ENCODE measurements at places on chromosomes 13 and 19. TPM values are rescaled to one million over a fixed set of nuclear protein-coding genes. Genes with fewer than 3 reads are reported as not detected.

DNA sequence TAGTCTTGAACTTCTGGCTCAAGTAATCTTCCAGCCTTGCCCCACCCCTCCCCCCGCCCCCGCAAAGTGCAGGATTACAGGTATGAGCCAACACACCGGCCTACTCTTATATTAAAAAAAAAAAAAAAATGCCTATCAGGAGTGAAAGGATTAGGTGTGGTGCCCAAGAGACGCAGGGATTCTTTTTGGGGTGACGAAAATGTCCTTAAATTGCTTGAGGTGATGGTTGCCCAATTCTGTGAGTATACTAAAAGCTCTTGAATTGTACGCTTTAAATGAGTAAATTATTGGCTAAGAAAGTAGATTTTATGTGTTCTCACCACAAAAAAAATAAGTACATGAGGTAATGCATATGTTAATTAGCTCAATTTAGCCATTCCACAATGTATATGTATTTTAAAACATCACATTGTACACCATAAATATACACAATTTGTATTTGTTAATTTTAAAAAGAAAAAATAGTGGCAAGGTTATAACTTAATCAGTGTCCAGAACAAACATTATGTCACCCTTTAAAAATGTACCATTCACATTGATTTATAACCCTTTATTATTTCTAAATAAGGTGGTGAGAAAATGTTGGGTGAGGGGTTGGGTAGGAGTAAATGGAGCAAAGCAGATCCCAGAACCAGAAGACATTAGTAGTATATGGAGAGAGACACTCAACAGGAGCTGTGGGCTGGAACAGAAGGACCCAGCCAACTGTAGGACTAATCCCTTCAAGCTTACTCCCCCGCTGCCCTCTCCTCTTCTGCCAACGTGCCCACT, 3.9 kb downstream of the IGSF23 start:
- no peak for DNase-seq

DNA sequence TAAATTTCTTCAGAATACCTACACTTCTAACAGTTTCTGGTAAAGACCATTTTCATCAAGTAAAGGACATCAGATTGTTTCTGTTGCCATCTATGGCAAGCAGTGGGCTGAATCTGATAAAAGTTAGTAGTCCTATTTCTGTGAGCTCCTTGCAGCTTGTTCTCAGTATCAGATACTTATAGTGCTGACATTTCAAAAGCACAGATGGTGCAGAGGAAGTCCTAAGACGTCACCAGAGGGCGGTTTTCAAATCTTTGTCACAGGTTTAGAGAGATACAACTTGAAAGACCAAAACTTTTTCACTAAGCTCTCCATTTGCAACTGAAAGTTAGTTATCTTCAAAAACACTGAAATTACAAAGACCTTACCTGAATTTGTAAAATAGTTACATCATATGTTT, 719.8 kb downstream of the SLITRK1 start:
- DNase-seq: no peak

GRCh38 chr13:77492982-77493381, 42.5 kb upstream of the SCEL start:
- no peak for DNase-seq

GRCh38 chr19:2255982-2256685, at the start of gene JSRP1:
JSRP1 (minus strand) TSS chr19:2256417; CDS start chr19:2255314, 1,103 bp downstream.
- DNase-seq: no peak

DNA sequence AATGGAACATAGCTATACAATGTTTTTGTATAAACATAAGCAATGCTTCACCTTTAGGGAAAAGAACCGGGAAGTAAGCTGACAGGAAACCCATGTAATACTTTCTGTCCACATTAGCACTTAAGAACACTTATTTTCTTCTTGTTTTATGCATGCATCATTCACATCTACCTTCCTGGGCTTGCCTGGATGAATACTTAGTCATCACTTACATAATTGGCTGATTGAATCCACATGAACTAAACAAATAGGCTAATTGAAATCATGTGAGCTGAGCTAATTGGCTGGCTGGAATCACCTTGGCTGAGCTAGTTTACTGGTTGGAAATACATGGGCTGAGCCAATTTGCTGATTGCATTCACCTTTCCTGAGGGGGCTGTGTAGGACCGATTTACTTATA, 78.8 kb downstream of the ZNF726 start:
- no peak for DNase-seq

DNA sequence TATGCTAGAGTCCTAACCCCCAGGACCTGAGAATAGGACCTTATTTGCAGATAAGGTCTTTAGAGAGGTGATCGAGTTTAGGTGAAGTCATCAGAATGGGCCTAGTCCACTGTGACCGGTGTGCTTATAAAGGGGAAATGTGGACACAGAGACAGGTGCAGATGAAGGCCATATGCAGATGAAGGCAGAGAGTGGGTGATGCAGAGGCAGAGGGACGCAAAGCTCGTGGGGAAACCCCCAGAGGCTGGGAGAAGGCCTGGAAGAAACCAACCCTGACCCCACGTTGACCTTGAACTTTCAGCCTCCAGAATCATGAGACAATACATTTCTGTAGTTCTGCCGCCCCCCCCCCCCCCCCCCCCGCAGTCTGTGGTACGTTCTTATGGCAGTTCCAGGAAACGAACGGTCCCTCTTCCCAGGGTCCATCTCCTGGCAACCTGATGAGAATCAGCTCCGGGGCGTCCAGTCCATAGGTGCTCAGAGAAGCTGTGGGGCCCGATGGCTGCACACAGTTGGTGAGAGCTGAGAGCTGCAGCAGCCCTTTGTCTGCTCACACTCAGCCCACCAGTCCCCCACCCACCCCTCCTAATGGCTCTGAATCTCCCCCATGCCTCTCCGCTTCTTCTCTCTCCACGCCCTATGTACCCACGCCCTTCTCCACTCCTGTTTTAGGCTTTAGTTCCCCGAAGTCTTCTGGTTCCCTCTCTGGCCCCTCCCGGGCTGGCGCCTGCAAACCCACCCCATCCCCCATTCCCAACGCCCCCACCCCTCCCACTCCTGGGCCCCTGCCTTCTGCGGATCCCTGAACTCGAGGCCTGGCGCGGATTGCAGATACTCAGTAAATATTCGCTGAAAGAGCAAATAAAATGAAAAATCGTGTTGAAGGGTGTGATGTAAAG, 218.3 kb upstream of the MAB21L1 start:
- DNase-seq: no peak

- DNase-seq: no peak
Measured at GRCh38 chr19:45663800-45664199, 4.2 kb upstream of the GIPR start.

DNA sequence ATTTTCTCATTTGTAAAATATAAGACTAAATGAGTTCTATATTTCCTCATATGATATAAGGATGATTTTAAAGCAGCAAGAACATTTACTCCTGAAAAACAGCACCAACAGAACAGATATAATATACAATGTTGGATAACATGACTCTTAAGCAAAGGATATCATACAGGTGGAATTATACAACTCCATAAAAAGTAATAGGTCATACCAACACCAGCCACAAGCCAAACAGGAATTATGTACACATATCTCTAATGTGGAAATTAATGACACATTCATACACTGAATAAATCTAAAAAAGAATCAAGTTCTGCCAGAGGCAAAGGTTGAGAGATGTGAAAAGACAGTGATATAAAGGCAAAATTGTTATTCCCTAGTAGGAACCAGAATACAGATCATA, 25.9 kb downstream of the INTS6 start:
- DNase-seq: no peak

GRCh38 chr19:29404951-29405727, 120.7 kb upstream of the VSTM2B start:
- DNase-seq: no peak

GRCh38 chr19:11560404-11561051, 1.5 kb upstream of the ELOF1 start:
- DNase-seq: no peak

GRCh38 chr19:23385404-23385803, 9.9 kb downstream of the ZNF91 start:
- no peak for DNase-seq

DNA sequence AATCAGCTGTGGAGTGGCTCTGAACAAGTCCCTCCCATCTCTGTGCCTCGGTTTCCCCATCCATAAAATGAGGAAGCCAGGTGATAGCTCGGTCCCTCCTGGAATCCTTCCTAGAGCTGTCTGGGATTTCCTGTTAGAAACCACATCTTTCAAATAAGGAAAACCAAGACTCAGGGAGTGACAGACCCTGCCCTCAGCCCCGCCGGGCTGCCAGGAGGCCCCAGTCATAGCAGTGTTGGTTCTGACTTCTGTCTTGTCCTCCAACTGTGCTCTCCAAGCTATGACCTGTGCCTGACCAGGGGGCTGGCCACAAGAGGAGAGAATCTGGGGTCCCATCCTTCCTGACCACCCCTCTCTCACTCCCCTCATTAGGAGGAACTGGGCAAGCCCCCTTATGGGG, 1.1 kb upstream of the SHD start:
- DNase-seq: no peak

GRCh38 chr13:39877134-39877533, 221.7 kb downstream of the COG6 start:
- no peak for DNase-seq

DNA sequence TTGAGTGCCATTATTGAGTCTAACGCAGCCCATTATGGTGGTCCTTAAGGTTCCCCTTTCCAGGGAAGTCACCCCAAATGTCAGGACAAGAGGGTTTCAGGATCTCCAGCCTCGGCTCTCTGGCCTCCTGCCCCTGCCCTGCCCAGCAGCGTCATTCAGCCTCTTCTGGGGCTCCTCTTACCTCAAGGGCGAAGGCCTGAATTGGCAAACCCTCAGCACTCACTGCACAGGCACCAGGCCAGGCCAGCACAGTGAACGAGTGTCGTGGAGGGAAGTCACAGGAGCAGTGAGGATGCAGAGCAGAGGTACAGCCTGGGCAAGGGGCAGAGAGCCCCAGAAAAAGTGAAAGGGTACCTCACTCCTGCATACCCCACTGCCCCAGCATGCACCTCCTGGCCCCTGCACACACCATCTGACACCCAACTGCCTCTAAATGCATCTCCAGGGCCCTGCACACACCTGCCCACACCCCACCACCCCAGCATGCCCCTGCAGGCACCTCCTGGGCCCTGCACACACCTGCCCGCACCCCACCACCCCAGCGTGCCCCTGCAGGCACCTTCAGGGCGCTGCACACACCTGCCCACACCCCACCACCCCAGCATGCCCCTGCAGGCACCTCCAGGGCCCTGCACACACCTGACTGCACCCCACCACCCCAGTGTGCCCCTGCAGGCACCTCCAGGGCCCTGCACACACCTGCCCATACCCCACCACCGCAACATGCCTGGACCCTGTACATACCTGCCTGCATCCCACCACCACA, 19.8 kb downstream of the SLC25A42 start:
- no peak for DNase-seq

DNA sequence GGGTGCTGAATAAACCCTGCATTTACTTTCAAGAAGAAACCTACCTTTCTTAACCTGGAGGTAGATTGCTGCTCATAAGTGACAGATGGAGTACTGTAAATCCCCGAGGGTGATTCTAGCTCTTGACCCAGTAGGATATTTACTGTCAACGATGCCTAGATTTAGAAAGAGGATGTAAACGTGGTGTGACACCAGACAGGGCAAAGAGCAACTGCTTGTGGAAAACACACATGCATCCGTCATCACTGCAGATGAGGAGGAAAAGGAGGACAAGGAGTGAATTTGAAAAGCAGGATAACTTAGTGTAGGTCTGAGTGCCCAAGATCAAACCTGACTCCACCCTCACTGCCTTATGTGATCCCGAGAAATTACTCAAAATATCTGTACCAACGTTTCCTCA, 9.8 kb upstream of the CLN5 start:
- DNase-seq: no peak

GRCh38 chr19:5340637-5341447, at the start of gene PTPRS:
PTPRS (minus strand) TSS chr19:5340812; CDS start chr19:5286140, 54,672 bp downstream.
- DNase-seq: peak; percentile 9

DNA sequence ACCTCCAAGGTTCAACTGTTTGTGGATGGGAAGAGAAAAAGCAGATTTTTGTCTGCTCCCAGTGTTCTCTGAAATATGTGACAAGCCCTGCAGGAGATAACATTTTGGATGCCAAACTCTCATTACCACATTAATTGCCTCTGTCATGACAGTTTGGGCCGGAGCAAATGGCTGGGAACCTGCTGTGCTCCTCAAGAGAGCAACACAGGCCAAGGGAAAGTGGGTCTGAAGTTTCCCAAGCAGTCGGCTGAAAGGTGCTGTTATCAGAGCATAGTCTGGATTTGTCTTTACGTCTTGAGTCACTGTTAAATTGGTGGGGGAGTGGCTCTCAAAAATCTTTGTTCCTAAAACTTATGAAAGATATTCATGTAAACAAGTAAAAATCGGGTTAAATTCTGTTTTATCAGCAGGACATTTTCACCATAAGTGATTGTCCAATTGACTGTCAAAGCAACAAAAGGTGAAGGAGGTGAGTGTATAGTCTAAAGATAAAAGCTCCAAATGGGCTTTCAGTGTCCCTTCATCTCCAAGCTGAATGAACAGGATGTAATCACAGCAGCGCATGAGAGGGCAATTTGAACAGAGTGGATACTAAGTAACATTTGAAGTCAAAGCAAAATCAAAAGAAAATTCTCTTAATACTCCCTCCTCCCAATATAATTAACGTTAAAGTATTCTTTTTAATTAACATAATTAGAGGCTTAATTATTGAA, 844.8 kb downstream of the PCDH17 start:
- DNase-seq: no peak

- no peak for DNase-seq
Measured at GRCh38 chr13:51035978-51036377, 75.1 kb downstream of the C13orf42 start.

GRCh38 chr13:20969182-20969581, 66.6 kb upstream of the XPO4 start:
- DNase-seq: no peak

DNA sequence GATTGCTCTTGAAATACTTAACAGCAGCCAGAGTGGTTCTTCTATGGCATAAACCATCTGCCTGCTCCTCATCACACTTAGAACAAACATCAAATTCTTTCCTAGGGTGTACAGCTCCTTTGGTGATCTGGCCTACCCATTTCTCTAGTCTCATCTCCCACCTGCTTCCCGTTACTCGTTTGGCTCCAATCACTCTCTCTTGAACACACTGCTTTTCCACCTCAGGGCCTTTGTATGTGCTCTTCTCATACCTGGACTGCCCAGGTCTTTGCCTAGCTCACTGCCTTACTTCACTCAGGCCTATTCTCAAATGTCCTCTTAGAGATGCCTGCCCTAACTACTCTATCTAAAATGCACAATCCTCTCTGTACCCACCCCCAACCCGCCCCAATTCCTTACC, 100.5 kb downstream of the KCNRG start:
- no peak for DNase-seq

Gene CGB2
- 1.9 TPM for total RNA-seq

Gene ZNF865
- 5.6 TPM for total RNA-seq

Gene ZNF682
- 3.3 TPM for total RNA-seq

Gene ZNF888
- 4.3 TPM for total RNA-seq

Gene IFNL1
- total RNA-seq: not detected

Gene SHISA2
- total RNA-seq: 105 TPM

Gene ZNF208
- 0.41 TPM for total RNA-seq

Gene CD22
- total RNA-seq: 2.9 TPM

Gene ZNF667
- 9.4 TPM for total RNA-seq

Gene NFIX
- total RNA-seq: 6.7 TPM

Gene PROZ
- not detected for total RNA-seq

Gene LPAR6
- 6.2 TPM for total RNA-seq

Measured in kidney epithelial cell (primary cell).